ENCODE measurements at places on chromosomes 3 and 15. TPM values are rescaled to one million over a fixed set of nuclear protein-coding genes. Genes with fewer than 3 reads are reported as not detected.
A peak's percentile ranks its signal among the peaks of the same experiment; 100 is the strongest.

Gene ZKSCAN7
- 1.6 TPM for total RNA-seq

DNA sequence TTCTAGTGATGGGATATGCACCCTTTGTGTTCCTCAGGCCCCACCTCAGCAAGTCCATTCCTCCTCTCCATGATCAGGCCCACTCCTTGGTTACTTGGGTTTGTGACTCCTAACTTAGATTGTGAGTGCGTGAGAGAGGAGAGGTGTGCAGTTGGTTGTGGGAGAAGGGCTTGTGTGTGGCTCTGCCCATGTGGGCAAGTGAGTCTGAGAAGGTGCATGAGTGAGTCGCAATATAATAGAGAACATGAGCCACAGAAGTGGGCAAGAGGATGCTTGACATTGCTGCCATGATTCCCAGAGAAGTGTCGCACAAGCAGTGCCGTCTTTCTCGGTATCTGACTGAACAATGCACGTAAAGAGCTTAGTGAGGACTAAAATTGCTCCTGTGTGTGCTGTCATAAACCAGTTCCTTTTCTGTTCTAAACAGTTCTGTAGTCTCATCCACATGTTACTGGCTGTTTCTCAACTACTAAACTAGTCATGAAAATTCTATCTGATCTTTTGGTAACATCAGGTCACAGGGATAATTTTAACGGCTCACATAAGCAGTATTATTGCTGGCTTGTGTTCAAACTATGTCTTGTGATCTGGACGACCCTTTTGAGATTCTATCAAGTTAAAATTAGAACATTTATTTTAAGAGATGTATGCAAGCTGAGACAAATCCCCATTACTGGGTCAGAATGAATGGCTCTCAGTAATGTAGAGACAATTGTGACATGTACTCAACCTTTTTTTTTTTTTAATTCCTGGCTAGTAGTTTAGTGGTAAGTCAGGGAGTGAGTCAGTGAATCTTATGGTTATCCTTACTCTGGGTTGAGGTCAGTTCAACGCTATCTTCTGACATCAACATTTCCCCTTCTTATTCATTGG, 25.6 kb downstream of the GYG1 start:
- no peaks in the 10 kb centered on the region for H3K27me3 ChIP-seq
- H3K4me1 ChIP-seq, result peaks cover 88% of the 10 kb centered on the region
- DNase-seq, result no peak
- no peaks in the 10 kb centered on the region for H3K36me3 ChIP-seq
- peak overlapping the region; percentile 98 for H3K27ac ChIP-seq
- H3K4me3 ChIP-seq, result no peak overlapping the region

DNA sequence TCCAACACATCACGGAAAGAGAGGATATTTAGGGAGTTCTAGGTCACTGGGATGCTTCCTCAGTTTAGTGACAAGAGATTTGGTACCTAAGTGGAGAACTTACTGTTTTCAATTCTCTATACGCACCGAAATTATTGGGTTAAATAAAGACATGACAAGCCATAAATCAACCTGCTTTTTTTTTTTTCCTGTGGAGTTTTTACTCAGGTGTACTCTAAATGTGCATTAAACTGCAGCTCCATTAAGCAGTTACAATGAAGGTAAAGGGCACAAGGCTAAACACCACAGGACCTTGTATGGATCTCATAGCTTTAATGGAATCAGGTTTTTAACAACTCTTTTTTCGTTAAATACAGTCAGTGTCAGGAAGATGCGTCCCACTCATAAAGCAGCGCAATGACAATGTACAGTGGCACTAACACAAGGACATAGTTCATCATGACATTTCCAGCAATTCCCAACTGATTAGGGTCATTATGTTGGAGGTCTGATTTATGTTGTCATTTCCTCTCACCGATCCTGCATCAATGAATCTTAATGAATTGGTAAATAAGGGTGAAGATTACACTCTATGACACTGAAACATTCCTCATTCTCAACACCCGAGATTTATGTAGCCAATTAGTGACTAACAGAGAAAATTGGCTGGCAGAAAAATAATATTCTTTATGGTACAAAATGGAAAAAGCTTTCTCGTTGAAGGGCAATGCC, 355.2 kb downstream of the FOXP1 start:
- no peak overlapping the region for H3K27ac ChIP-seq
- no peak overlapping the region for H3K4me3 ChIP-seq
- DNase-seq, result no peak
- no peaks in the 10 kb centered on the region for H3K27me3 ChIP-seq
- peaks cover 19% of the 10 kb centered on the region for H3K4me1 ChIP-seq

GRCh38 chr3:168558728-168559411, 463.1 kb upstream of the GOLIM4 start:
- H3K27ac ChIP-seq, result no peak overlapping the region
- H3K4me3 ChIP-seq, result no peak overlapping the region
- no peak for DNase-seq
- H3K36me3 ChIP-seq, result no peaks in the 10 kb centered on the region
- no peaks in the 10 kb centered on the region for H3K4me1 ChIP-seq

Gene RASL12
- total RNA-seq, result 2.8 TPM

All from gastrocnemius medialis (tissue), 4 donors.